ENCODE measurements at places on chromosomes 7 and 10. TPM values are rescaled to one million over a fixed set of nuclear protein-coding genes. Genes with fewer than 3 reads are reported as not detected.

GPR85 gene
- total RNA-seq = 0.23 TPM

ZNF511 gene
- total RNA-seq = 46.8 TPM

RPEL1 gene
- total RNA-seq = not detected

SLC16A12 gene
- 1.1 TPM for total RNA-seq

MKX gene
- 7.8 TPM for total RNA-seq

CYP2C19 gene
- total RNA-seq = 0.15 TPM

RAMP3 gene
- total RNA-seq = 26.0 TPM

RHOBTB1 gene
- total RNA-seq = 13.0 TPM

ARHGAP22 gene
- total RNA-seq = 10.1 TPM

LEP gene
- total RNA-seq = not detected

H2BK1 gene
- total RNA-seq = not detected

HHEX gene
- total RNA-seq = 2.1 TPM

PODXL gene
- 41.8 TPM for total RNA-seq

UCMA gene
- not detected for total RNA-seq

CALHM1 gene
- not detected for total RNA-seq

NME8 gene
- not detected for total RNA-seq

AGR2 gene
- total RNA-seq = 1.5 TPM

KCP gene
- not detected for total RNA-seq

PHTF2 gene
- total RNA-seq = 12.7 TPM

SH2D4B gene
- total RNA-seq = not detected

ARMC3 gene
- total RNA-seq = 3.0 TPM

SEMA3D gene
- 5.1 TPM for total RNA-seq

HACD1 gene
- 6.7 TPM for total RNA-seq

MRPS16 gene
- total RNA-seq = 60.5 TPM

MUC12 gene
- not detected for total RNA-seq

SEMA3E gene
- total RNA-seq = 0.35 TPM

HGF gene
- total RNA-seq = 2.5 TPM

CFTR gene
- 2.0 TPM for total RNA-seq

STK31 gene
- total RNA-seq = 0.57 TPM

GPER1 gene
- 1.3 TPM for total RNA-seq

SPDYE2B gene
- total RNA-seq = not detected

NFKB2 gene
- 18.5 TPM for total RNA-seq

KNDC1 gene
- 6.7 TPM for total RNA-seq

ACSM6 gene
- not detected for total RNA-seq

COPG2 gene
- total RNA-seq = 32.5 TPM

COL1A2 gene
- 133 TPM for total RNA-seq

MKLN1 gene
- 53.8 TPM for total RNA-seq

HPS6 gene
- total RNA-seq = 14.7 TPM

COL26A1 gene
- total RNA-seq = 0.40 TPM

IDI2 gene
- total RNA-seq = not detected

MEOX2 gene
- total RNA-seq = 3.6 TPM
